Activated CD4-positive, alpha-beta memory T cell treated with anti-CD3 and anti-CD28 coated beads for 36 hours (primary cell): ENCODE measurements at places on chromosomes 4 and X. TPM values are rescaled to one million over a fixed set of nuclear protein-coding genes. Genes with fewer than 3 reads are reported as not detected.

GRCh38 chr4:72427057-72427456 is 142.0 kb downstream of the ADAMTS3 start:
- no peaks in the 10 kb centered on the region for H3K4me1 ChIP-seq
- H3K36me3 ChIP-seq, result no peaks in the 10 kb centered on the region
- DNase-seq, result no peak
- no peak overlapping the region for H3K4me3 ChIP-seq
- no peaks in the 10 kb centered on the region for H3K27me3 ChIP-seq
- no peak overlapping the region for H3K27ac ChIP-seq

DNA sequence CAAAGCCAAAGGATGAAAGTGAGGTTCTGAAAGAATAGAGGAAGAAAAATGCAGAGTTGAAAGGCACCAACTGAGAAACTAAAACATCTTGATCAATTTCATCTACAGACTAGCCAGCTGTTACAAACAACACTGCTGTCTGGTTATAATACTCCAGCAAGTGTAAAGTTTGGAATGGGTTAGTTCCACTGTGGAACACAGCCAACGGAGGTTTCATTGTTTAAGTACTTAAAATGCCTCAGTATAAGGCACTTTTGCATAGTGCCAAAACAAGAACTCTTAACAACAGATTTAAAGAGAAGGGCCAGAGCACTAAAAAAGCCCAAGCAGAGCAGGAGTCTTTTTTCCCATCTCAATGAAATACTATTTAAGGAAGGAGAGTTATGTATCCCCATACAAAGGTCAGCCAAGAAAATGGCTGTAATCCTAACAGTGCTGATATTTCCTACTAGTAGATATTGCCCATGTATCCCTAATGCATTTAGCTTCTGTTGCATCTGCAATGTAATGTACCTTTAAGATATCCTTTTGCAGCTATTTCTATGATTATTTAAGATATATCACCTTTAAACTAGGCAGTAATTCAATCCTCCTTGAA is 16.5 kb downstream of the ACSL4 start:
- no peak overlapping the region for H3K4me3 ChIP-seq
- no peak for DNase-seq
- H3K27ac ChIP-seq, result no peak overlapping the region
- no peaks in the 10 kb centered on the region for H3K27me3 ChIP-seq
- no peaks in the 10 kb centered on the region for H3K36me3 ChIP-seq
- H3K4me1 ChIP-seq, result peaks cover 39% of the 10 kb centered on the region

- H3K4me1 ChIP-seq, result peaks cover 83% of the 10 kb centered on the region
- H3K27ac ChIP-seq, result peak overlapping the region; percentile 83
- no peaks in the 10 kb centered on the region for H3K27me3 ChIP-seq
- peak overlapping the region; percentile 1 for H3K4me3 ChIP-seq
- DNase-seq, result no peak
These were observed 85.0 kb downstream of the NFKB1 start for GRCh38 chr4:102586002-102586643.

DNA sequence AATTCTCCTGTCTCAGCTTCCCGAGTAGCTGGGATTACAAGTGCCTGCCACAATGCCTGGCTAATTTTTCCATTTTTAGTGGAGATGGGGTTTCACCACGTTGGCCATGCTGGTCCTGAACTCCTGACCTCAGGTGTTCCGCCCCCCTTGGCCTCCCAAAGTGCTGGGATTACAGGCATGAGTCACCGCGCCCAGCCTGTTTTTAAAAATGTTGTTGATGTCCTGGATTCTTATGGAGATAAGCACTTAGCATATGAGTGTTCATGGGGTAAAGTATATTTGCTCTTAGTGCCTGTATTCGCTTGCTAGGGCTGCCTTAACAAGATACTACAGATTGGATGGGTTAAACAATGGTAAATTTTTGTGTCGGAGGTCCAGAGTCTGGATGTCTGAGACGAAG is 91.7 kb downstream of the CEP44 start:
- no peak overlapping the region for H3K27ac ChIP-seq
- H3K27me3 ChIP-seq, result peaks cover 10% of the 10 kb centered on the region
- DNase-seq, result no peak
- no peaks in the 10 kb centered on the region for H3K4me1 ChIP-seq
- no peaks in the 10 kb centered on the region for H3K36me3 ChIP-seq
- no peak overlapping the region for H3K4me3 ChIP-seq

CXCL13 gene
- total RNA-seq, result 3.0 TPM
